Kasumi-1 (cell line): ENCODE measurements at places on chromosomes 4 and X.

DNA sequence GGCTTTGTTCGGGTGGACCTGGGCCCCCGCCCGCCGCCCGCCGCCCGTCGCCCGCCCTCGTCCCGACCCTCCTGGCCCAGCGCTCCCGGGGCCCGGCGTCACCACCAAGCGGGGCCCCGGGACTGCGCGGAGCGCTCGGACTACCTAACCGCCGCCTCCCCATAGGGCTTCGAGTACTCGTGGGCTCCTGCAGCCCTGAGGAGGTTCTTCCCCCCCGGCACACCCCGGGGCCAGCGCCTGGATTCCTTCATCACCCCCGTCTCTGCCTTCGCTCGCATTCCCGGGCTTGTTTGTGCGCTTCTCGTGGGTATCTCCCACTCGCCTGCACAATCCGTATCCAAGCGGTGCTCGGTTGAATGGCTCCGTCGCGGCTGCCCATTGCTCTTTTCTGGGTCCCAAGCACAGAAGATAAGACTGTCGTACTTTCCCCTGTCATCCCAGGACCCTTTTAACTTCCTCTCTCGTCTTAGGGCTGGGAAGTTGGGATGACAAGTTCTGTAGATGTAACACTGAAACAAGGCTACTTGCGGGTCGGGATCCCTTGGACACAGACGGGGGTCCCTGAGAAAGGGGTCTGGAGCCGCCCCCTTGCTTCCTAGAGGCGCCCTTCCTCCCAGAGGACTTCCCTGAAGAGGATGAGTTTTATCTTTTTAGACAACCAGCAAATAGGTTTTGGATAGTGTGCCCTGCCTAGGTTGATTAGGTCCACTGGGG is 565 bp downstream of the MOB1B start:
- DNase-seq: peak; percentile 63

DNA sequence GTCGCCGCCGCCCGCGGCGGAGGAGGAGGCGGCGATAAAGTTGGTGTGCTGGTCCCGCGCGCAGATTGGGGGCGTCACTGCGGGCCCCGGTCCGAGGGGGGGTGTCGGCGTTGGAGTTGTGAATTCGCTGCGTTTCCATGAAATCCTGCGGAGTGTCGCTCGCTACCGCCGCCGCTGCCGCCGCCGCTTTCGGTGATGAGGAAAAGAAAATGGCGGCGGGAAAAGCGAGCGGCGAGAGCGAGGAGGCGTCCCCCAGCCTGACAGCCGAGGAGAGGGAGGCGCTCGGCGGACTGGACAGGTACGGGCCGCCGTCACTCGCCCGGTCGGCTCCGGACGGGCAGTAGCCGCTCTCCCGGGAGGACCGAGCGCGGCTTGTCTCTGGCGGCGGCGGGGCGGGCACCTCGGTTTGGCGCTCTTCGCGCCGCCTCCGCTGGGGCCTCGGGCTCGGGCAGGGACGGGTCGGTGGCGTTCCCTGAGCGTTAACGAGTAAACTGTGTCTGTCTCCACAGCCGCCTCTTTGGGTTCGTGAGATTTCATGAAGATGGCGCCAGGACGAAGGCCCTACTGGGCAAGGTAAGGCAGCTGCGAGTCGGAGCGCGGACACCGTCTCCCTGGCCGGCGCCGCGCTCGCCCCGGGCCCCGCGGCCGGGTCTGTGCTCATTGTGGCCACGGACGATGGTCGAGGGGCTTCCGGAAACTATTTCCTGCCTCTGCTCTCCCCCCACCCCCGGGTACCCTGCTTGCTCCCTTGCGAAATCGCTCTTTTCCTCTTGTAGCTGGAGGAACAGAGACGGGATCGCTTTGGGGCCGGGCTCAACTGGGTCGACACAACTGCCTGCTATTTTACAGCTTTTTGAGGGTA is 658 bp downstream of the KDM6A start:
- DNase-seq: peak; percentile 71

- peak; percentile 90 for DNase-seq
Observed at GRCh38 chr4:184684491-184685189, 35.1 kb downstream of the PRIMPOL start.

DNA sequence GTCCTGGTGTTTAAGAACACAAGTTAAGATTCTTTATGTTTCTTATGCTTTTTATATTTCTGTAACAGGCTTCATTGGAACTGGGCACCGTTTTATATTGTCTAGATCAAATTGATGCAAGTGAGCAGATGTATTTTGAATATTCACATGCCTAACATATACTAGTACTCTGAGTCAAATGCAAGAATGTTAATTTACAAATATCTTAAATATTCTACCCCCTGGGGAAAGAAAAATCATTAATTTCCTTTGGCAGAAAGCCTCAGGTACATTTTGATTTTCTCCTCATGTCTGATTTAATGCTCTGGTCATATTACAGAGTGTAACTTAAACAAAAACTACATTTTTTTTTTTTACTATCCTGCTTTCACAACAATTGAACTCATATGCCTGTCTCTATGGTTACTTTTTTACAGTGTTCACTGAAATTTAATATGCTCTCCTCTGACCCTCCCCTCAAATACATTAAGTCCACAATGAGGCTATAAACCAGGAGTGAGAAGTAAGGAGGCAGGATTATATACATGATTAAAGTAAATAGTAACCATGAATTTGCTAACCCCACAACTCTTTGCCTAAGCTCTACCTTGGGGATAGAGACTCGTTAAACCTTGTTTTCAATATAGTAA is 2.4 kb upstream of the NSUN7 start:
- no peak for DNase-seq

GRCh38 chr4:5654791-5655190 is 53.6 kb downstream of the EVC2 start:
- no peak for DNase-seq

- no peak for DNase-seq
Observed at GRCh38 chr4:110737931-110738330, 115.1 kb upstream of the PITX2 start.

GRCh38 chr4:132180020-132180427 is 969.1 kb upstream of the PCDH10 start:
- DNase-seq: no peak

GRCh38 chr4:74772783-74773182 is 21.5 kb downstream of the BTC start:
- DNase-seq: no peak

- DNase-seq: no peak
Observed at GRCh38 chrX:152245213-152245612, 106.8 kb upstream of the MAGEA10 start.

GRCh38 chrX:21766101-21766500 is 8.2 kb upstream of the SMPX start:
- no peak for DNase-seq

GRCh38 chrX:2497961-2498780 is 2.6 kb downstream of the DHRSX start:
- DNase-seq: no peak

DNA sequence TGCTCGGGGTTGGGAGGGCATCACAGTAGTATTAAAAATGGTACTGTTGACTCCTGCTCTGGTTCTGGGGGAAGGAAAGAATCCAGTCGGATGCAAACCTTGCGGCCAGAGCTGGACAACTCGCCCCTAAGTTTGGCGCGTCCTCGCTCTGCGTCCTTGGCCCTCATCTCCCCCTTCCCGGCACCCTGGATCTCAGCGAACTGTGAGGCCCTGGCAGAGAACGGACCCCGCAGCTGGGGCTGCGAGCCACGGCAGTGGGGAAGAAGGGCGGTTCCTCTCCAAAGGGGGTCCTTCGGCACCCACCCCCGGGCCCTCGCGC is 14.0 kb downstream of the ARHGEF6 start:
- no peak for DNase-seq

DNA sequence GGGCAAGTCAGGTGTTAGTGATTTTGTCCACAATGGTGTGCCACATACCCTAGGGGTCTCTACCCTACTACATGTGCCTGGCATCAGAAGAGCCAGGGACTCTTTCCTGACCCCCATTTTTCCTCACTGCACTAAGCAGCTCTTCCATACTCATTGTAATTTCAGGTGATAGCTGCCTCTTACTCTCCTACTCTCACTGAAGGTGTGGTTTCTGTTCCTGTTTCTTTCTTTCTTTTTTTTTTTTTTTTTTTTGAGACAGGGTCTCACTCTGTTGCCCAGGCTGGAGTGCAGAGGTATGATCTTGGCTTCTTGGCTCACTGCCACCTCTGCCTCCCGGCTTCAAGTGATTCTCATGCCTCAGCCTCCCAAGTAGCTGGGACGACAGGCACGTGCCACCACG is 164.9 kb upstream of the USP9X start:
- DNase-seq: no peak

DNA sequence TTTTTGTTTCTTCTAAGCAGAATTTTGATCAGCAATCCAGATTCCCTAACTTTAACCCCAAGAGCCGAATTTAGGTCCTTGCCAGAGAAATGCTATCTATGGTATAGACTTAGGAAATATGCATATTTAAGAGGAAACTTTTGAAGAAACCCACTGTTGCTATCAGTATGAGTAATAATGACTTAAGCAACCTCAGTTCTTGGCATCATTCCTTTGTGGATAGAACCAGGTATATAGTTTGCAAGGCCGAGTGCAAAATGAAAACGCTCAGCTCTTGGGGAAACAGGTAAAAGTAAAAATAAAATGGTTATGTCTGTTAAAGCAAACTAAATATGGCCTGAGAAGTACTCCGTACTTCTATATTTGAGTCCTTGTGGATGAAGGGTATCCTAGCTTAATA is 78.1 kb downstream of the ARSF start:
- DNase-seq: no peak

DNA sequence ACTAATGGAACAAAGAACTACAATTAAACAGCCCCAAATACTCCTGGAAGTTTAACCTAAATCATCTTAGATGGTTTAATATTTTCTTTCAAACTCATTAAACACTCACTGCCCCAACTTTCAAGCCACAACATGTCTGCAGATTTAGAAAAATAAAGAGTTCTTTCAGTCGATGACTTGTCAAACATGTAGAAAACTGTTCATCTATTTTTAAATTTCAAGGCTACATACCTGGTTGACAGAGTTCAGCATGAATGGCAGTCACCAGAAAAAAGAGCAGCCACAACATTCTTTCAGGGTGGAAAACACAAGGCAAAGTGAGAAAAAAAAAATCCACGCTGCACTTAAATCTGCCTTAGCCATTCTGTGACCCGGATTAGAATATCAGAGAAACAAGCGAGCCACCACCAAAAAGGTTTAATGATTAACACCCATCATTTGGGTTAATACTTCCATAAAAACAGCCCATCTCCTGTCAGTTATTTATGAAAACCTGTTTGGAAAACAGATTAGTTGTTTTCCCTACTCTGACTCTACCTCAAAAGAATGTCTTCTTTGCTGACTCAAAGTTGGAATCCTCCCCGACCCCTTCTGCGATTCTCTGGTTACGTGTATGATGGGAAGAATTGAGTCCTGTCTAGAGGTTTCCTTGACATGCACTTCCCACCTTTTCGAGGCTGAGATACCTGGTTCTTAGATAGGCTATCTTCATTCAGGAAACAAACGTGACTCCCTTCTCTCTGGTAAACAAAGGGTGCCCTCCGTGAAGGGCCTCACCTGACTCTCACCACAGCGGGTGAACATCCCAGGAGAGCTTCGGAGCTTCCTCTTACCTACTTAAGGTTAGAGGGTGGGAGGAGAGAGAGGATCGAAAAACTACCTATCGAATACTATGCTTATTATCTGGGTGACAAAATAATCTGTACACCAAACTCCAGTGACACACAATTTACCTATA is at the start of gene CLTRN:
Gene CLTRN (minus strand): TSS at position 319 of the 958 bp plus-strand sequence. CDS start 30 bp downstream, at position 289.
- no peak for DNase-seq

- DNase-seq: peak; percentile 32
Observed at GRCh38 chr4:146585761-146586333, 52.8 kb upstream of the POU4F2 start.

- peak; percentile 32 for DNase-seq
Observed at GRCh38 chrX:28010875-28011274, 29.6 kb upstream of the DCAF8L1 start.

DNA sequence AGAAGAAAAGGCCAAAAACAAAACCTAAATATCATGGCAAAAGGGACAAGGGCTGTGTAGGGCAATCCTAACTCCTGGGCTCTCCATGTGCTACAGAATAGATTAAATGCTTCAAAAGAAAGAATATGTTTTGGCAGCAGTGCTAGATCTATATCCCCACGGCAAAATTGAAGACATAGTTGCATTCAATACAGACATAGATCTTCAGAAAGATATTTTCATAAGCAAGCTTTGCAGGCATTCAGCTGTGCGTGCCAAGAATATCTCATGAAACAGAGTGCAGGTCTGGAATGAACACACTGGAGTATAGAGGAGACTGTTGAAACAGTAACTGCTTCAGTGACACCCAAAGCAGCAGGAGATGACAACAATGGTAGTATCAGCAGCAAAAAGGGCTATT is 1476.9 kb downstream of the ARAP2 start:
- DNase-seq: no peak

DNA sequence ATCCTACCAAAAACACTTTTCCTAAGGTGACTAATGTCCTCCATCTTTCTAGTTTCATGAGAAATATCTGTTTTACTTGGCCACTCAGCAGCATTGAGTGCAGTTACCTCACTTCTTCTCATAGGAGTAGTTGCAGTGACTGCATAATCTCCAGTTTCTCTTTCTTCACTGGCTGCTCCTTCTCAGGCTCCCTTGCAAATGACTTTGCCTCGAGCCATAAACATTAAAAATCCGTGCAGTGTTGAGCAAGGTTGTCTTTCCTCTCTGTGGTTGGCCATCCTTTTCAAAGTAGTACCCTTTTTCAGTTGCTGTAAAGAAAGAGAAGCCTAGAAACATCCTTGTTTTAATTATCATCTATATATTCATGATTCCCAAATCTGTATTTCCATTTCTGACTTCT is 10.2 kb upstream of the PRKG2 start:
- DNase-seq: no peak

DNA sequence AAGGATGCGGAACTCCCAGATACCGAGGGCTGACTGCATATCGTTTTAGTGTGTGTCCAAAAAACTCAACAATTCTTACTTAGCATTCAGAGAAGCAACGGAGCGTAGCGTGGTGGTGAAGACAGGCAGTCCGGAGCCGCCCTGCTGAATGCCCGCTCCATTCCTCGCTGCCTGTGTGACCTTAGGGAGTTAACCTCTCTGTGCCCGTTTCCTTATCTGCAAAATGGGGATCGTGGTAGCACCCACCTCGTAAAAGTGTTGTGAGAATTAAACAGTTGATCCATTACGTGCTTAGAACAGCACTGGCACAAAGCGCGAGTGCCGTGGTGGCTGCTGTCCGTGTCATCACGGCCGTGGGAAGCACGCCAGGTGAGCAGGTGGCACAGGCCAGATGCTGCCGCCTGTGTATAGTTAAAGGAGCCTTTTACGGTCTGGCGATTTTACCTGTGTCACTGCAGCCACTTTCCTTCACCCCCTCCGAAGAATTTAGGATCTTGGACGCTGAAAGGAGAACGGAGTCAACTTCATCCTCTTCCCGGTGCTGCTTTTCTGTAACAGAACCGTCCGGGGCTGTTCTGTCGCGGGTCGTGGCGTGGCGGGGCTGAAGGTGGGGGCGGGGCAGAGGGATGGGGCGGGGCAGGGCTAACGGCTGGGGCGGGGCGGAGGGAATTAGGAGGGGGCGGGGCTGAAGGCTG is 885 bp downstream of the CCDC110 start:
- no peak for DNase-seq

GRCh38 chrX:13266641-13267345 is 53.1 kb downstream of the ATXN3L start:
- no peak for DNase-seq
